NCI-H526 (cell line): ENCODE measurements at places on chromosomes 13 and 19.
A peak's percentile ranks its signal among the peaks of the same experiment; 100 is the strongest.

- DNase-seq, result no peak
Measured at GRCh38 chr13:74761801-74762757, 627.9 kb upstream of the KLF12 start.

DNA sequence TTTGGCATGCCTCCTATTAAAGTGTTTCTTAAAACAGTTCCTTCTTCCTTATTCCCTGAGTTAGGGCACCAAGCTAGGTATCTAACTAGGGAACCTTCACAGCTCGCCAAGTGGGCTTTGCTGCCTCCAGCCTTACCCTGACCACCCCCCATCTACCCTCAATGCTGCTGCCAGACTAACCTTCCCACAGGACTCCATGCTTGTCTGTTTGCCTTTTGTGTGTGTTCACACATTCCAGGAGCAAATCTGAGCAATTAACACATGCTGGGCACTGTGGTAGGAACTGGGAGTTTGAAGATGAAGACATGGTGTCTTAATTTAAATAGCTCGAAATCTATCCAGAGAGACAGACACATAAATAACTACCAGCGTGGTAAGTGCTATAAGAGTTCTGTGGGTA lies 185.2 kb downstream of the MZT1 start:
- DNase-seq, result no peak

DNA sequence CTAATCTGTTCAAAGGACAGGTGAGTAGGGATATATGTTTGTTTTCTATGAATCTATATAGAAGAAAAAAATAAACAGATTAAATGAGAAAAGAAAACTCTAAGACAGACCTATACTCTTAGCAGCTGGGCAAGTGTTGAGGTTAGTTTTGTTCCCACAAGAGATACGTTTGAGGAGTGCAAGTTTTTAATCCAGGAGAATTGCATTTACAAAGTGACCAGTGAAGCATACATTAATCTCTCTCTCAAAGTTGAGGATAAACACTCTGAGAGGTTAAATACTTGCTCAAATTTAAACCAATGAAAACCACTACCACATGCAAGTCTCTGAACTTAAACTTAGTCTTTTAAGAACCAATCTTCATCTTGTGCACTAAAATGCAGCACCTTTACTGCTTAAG lies 930.5 kb upstream of the MIR17HG start:
- no peak for DNase-seq

- no peak for DNase-seq
Measured at GRCh38 chr19:3403489-3404323, 37.3 kb downstream of the NFIC start.

- DNase-seq, result peak; percentile 9
Measured at GRCh38 chr13:101205408-101205807, 210.9 kb downstream of the NALCN start.
